ENCODE measurements at places on chromosomes 4 and X.
A peak's percentile ranks its signal among the peaks of the same experiment; 100 is the strongest.

DNA sequence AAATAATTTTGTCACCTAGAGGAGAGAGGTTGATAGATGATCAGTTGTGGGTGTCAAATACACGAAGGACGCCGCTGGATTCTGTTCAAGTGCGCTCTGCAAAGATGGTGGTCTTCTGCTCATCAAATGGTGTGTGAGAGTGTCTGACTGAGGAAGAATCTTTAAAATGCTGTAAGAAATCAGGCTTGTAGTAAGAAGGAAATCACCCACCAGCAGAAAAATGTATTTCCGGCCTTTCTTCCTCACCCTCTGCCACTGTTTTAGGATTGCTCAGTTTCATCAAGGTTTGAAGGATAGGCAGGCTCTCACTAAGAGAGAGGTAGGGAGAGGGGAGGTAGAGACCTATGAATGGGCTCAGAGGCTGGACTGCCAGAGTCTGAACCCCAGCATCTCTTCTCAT is 28.7 kb downstream of the RHOH start:
- DNase-seq, result no peak

GRCh38 chrX:108211301-108211700 is 119.7 kb downstream of the ATG4A start:
- no peak for DNase-seq

DNA sequence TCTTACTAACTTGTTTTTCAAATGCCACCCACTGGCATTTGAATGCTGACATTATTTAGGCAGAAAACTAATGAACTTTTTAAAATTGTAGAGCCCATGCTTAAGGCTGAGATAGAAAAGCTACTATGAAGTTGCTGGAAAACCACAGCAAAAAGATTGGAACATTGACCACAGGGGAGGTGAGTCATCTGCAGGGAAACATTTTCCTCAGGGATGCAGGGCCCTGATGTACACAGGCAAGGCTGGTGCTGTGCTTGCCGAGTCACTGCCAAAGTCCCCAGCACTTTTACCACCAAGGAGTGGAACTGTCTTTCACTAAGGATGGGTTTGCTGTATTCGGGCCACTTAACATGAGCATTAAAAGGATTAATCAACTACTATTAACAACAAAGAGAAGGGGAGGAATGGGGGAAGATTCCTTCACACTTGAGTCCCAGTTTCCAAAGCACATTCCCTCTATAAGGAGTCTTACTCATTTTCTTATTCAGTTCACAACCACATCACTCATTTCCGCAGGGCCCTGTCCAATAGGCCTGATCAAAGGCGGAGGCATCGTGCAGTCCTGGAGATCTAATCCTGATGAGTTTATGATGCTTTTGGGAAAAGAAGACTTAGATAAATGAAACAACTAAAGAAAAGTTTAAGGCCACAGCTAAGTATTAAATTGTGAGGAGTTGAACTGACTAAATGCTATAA is 202.9 kb upstream of the NPY2R start:
- no peak for DNase-seq

DNA sequence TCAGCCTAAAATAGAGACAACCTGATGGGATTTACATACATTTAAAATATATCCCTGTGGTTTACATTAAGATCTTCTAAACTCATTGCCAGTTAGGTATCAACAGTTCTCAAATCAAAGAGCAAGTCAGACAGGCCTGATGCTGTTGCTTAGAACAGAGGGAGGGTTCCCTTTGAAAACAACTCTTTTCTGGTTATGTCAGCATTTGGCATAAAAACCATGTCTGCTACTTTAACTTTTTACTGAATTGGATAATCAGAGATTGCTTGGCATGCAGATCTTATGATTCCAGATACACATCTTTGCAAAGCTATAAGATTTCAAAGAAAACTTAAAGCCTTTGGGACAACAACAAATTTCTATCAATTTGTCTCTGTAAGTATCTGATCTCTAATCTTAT is 140.8 kb downstream of the CPE start:
- DNase-seq, result no peak

- DNase-seq, result peak; percentile 97
Observed at GRCh38 chr4:337143-337931, at the start of gene ZNF141. Gene ZNF141, plus strand, starts transcription at chr4:337814. Its CDS starts 170 bp downstream, at chr4:337984.

DNA sequence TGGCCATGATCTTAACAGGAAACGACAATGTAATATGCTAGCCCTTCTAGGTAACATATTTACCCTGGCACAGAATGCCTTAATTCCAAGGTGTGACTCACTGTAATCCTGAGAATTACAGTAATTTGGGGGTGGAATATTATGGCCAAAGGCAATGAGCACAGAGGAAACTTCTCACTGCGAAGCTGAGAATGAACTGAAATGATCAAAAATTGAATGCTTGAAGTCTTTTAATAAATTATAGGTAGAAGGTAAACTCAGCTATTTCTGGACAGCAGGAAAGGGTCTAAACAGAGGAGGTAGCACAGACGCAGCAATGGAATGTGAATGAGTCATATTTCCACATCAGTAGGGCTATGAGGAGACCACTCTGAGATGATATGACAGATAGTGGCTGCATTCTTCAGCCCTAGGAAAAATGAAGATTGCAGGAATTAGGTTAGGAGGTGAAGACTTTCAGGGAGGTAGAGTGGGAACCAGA is 312.6 kb downstream of the PACRGL start:
- no peak for DNase-seq

- no peak for DNase-seq
Observed at GRCh38 chrX:40570346-40571093, 10.2 kb upstream of the ATP6AP2 start.

GRCh38 chrX:39823854-39824253 is 273.9 kb downstream of the BCOR start:
- DNase-seq, result no peak

- no peak for DNase-seq
Observed at GRCh38 chr4:152021788-152022438, 261.1 kb upstream of the GATB start.

- no peak for DNase-seq
Observed at GRCh38 chrX:26925088-26925487, 538.1 kb downstream of the PPP4R3C start.

GRCh38 chrX:13742397-13743176 is 8.0 kb downstream of the OFD1 start:
- peak; percentile 15 for DNase-seq

- no peak for DNase-seq
Observed at GRCh38 chr4:173943547-173943946, 339.9 kb downstream of the FBXO8 start.

DNA sequence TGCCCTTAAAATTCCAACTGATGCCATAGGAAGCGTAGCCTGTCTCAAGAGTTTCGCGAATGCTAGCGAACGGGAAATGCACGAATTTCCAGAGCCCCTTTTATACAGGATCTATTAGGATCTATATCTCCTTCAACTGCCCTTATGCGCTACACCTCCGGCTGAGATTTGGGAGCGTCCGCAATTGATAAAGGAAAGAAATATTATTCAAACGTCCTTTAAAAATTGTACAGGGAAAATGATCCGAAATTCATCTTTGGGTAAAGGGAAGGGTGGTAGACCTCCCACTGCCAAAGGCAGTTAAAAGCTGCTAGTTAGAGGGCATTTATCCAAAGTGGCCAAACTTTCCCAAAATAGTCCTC is 609 bp downstream of the NR3C2 start:
- no peak for DNase-seq

DNA sequence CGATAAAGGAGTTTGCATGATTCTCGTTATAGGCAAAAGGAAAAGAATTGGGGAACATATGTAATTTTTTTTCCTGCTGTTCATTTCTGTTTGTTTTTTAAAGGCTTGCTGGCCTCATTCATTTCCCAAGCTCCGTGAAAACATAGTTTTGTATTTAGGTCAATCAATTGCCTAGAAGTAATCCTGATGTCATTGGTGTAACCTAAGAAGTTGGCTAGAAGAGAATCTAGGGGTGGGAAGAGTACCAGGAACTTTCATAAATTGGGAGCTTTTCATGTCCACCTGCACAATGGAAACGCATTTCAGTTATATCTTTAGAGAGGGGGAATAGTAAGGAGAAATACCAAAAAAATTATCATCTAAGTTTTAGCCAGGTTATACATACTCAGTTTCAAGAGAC is 3.8 kb downstream of the RAPGEF2 start:
- DNase-seq, result no peak

- no peak for DNase-seq
Observed at GRCh38 chr4:157014621-157015591, 43.3 kb upstream of the PDGFC start.

DNA sequence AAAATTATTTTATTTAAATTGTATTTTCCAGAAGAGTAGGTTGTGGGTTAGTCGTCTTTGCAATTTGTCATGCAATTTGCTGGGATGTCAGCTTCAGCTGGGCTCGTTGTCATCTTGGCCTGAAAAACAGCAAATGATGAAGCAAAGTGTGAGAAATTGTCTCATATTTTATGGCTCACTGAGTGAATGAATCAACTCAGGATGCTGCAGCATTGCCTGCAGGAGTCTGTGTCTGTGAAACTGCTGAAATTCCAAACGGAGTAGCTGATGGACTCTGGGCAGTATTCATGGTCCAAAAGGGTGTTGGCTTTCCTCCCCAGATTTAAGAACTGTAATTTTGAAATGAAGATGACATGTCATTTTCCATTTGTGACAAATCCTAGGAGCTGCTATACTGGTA is 37.2 kb downstream of the CXCL8 start:
- no peak for DNase-seq

- DNase-seq, result no peak
Observed at GRCh38 chrX:38798956-38799355, 2.3 kb upstream of the MID1IP1 start.

DNA sequence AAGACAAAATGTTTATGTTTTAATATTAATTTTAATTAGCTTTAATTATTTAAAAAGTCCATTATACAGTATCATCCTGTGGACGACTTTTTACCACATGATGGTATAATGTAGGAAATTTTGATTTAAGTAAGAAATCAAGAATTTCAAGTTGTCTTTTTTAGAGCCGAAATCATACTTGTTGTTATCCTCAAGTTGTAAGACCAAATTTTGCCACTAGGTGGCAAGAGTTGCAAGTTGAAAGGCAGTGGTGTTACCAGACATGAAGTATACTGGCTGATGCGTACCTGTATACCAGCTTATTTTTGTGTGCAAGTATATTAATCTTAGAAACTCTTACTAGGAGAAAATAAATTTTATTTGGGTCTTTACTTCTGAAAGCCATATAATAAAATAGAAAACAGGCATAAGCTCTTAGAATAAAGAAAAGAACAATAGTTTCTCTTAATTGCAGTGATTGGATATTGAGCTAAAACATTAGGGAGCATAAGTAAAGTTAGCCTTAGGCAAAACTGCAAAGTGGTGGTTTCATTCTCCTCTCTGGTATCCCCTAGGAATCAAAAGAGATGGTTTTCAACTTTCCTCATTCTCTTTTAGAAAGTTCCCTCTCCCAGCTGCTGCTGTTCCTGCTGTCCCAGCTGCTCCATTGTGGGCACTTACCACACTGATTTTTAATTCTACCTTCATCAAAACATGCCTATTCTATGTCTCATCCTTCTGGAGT is 118.0 kb upstream of the WDFY3 start:
- no peak for DNase-seq

- DNase-seq, result no peak
Observed at GRCh38 chrX:149004936-149005335, 500.2 kb downstream of the IDS start.

DNA sequence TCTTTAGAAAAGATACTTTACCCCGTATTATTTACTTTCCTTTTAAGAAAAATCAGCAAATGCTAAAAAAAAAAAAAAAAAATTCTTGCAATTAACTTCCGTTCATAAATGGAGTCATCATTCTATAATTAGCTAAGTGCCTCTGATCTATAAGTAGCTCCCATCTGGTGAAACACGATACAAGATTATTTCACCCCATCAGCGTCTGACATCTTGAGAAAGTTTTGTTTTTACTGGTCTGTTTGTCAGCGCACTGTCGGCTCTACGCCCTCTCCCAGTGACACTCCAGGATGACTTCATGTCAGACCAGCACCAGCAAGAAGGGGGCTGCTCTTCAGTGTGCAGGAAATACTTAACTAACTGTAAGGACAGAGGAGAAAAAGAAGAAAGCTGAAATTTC is 108.3 kb downstream of the AFAP1 start:
- DNase-seq, result no peak

- no peak for DNase-seq
Observed at GRCh38 chrX:137945470-137945869, 379.5 kb downstream of the ZIC3 start.

- DNase-seq, result no peak
Observed at GRCh38 chrX:47176101-47176740, 17.4 kb upstream of the UBA1 start.

- no peak for DNase-seq
Observed at GRCh38 chrX:76657499-76657898, 230.0 kb downstream of the MAGEE1 start.

DNA sequence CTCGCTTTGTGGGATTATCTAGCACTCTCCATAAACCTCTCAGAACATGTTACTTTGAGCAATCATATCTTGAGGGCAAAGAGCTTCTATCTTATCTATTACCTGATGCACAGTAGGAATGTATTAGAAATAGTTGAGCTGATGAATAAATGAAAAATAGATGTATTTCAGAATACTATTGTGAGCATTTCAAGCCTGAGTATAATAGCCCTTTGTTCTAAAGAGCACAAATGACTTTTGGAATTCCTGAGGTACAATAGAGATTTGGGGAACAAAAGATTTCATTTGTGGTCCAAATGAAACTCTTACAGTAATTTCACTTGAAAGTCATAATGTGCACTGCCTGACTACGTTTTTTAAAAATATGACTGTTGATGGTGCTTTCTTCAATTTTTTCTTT is 159.5 kb downstream of the UGT8 start:
- no peak for DNase-seq

DNA sequence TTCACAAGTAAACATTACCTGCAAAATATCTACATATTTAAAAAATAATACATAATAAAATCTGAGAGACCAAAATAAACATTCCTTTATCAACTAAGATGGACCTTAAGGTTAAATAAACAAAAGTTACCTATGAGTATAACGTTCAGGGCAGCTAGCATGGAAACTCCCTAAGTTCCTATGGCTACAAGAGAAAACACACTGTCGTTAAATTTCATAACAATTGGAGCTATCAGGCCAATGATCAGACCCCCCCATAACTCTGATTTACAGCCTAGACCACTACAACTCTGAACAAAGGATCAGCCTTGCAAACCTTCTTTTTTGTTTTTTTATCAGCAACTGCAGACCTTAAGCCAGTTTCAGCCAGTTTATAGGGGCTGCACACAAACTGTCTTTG is 1418.4 kb downstream of the PCDH18 start:
- no peak for DNase-seq

DNA sequence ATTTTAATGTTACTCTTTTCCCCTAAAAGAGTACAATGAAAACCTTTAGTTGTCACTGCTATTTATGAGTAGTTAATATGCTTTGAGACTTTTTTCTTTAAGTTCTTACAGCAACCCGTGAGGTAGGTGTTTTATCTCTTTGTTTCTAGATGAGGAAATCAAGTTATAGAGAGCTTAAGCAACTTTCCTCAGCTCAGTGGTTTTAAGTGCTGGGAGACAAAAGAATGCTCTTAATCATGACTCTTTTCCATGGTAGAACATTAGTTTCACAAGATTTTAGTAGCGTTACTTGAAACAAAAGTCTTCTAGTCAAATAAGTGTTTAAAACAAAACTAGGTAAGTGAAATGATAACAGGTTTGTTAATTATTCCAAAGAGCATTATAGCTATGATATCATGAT is 354.7 kb upstream of the PITX2 start:
- DNase-seq, result no peak

GRCh38 chrX:72028701-72029470 is 102.8 kb downstream of the RTL5 start:
- DNase-seq, result no peak

- no peak for DNase-seq
Observed at GRCh38 chr4:24559032-24559821, 25.1 kb downstream of the DHX15 start.

- DNase-seq, result no peak
Observed at GRCh38 chr4:84944947-84945346, 21.5 kb downstream of the WDFY3 start.

GRCh38 chr4:176755613-176756012 is 37.1 kb downstream of the VEGFC start:
- DNase-seq, result no peak

Measured in transverse colon (tissue), 4 donors.